ENCODE measurements at places on chromosomes 4 and X.

DNA sequence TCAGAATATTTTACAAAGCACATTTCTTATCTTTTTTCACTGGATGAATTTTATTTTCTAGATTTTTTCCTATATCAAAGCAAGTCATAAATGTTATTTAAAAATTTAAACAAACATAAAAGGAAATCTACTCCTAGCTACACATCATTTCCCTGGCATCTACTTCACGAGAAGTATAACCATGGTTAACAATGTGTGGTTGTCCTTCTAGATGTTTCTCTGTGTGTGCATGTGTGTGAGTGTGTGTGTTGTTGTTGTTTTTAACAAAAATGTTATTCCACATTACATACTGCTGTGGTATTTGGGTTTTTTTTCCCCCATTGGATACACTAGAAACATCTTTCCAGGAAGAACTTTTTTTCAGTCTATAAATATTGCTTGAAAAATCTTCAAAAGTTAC is 103.1 kb downstream of the CHIC2 start:
- DNase-seq, result no peak

DNA sequence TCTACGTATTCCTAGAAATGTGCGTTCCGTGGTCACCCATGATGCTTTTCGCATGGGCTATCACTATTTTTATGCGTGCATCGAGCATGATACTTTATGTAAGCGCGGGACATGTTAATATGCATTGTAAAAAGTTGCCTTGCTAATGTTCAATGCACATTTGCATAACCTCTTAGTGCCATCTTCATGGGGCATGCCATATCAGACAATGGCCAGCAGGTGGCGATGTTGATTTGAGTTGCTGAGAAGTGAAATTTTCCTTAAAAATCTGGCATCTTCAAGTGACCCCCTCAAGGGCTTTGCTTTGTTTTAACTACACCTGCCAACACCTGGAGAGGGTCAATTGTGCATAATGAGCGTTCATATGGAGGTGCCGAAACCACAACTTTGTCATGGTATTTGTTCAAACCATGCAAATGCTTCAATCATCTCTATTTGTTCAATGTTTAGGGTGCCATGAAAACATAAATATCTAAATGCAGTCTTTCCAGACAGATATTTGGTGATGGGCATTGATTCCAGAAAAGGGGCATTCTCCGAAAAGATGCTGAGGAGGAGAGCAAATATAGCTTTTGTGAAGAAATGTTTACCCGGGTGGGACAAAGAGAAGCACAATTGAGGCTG is 833.9 kb upstream of the PRKX start:
- DNase-seq, result peak; percentile 49

GRCh38 chrX:66021765-66022631 is 17.9 kb downstream of the VSIG4 start:
- DNase-seq, result no peak

GRCh38 chr4:47415719-47416118 is 47.8 kb downstream of the COMMD8 start:
- DNase-seq, result no peak

DNA sequence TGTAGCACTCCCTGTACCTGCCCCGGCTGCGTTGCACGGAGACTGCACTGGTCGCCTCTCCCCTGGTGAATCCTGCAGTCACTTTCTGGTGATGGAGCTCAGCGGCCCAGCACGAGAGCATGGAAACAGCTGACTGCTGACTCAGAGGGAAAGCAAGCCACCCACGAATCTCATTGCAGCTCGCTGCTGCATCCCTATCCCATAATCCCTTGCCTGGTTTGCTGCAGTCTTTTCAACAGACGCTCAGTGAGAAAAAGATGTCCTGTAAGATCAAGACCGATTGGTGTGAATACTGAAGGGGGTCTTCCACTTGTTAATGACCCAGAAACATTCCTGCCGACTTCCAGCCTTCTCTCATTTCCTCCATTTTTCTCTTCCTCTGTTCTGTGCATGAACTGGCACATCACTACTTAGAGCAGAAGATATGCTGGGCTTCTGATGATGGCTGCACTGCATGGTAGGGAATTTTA is 52.9 kb downstream of the TRIM2 start:
- no peak for DNase-seq

GRCh38 chrX:4741024-4741423 is 1027.6 kb upstream of the PRKX start:
- no peak for DNase-seq

- no peak for DNase-seq
These were observed 16.4 kb downstream of the GPR143 start for GRCh38 chrX:9749146-9749692.

GRCh38 chr4:149801416-149801815 is 14.2 kb downstream of the IQCM start:
- DNase-seq, result no peak

DNA sequence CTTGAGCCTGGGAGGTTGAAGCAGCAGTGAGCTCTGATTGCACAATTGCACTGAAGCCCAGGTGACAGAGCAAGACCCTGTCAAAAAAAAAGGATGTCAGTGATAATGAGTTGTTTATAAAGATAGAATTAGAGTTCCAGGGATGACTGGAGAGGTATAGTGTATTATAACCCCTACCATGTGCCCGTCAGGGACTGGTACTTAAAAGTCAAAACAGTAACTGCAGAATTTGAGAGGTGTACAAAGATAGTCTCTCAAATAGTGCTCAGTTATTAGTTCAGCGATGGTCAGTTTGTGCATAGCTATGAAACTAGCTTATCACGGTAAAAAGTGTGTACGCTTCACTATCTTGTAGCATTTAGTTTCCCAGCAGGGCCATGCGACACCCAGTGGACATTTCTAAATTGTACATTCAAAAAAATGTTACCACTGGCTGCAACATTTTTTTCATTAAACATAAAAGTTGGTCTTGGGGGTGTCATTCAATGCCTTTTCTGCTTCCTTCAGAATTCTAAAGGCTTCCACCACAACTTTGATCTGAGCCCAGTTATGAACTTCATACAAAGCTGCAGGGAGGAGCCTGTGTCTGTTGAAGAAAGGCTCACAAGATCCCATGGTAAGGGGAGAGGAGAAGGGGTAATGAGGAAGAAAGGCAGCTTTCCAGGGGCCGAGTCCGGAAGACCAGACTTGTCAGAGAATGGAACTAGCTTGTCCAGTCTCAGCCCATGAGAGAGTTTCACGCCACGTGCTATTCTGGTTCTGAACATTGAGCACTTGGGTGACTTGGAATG is 9.2 kb upstream of the GYG2 start:
- peak; percentile 59 for DNase-seq

DNA sequence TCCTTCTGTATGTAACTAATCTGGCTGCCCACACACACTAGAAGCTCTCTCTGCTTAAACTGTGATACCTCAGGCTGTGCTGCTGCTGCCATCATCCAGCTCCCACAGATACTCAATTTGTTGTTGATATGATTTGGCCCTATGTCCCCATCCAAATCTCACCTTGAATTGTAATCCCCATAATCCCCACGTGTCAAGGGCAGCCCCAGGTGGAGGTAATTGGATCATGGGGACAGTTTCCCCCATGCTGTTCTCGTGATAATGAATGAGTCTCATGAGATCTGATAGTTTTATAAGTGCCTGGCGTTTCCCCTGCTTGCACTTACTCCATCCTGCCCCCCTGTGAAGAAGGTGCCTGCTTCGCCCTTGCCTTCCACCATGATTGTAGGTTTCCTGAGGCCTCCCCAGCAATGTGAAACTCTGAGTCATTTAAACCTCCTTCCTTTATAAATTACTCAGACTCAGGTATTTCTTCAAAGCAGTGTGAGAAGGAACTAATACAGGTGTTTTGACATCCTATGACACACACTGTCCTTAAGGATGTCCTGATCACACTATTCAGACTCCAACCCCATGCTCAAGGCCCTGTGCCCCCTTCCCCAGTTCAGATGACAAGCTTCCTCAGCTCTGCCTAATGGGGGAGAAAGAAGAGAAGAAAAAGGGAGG is 2.9 kb upstream of the ATOH1 start:
- no peak for DNase-seq

DNA sequence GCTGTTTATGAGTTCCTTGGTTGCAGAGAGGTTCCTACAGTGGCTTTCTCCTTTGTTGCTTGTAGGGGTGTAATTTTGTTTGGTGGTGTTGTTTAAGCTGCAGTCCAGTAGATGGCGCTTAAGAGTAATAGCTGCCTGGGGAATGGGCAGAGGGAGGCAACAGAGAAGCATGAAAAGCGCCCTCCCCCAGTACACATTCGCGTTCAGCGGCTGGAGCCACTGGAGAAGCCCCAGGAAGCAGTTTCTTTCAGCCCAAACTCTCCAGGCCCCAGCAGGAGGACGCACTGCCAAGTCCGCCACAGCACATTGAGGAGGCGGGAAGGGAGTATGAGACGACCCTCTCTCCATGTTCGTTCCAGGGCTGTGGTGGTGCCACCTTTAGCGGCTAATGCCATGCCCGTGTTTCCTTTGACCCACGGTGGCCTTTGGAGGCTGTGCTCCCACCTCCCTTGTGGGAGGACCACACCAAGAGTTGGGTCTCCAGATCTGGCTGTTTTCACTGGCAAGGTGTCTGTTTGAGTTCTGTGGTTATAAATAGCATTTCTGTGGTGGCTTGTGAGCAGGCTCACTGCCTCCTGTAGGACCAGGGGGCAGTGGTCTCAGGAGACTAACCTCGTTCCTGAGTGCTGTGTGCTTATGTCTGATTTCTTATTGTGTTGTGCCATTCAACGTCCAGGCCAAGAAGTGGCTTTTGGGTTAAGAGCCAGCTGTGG is 252.3 kb downstream of the ARHGAP10 start:
- DNase-seq, result peak; percentile 65

GRCh38 chr4:118787844-118788380 is 48.0 kb downstream of the SEC24D start:
- no peak for DNase-seq

DNA sequence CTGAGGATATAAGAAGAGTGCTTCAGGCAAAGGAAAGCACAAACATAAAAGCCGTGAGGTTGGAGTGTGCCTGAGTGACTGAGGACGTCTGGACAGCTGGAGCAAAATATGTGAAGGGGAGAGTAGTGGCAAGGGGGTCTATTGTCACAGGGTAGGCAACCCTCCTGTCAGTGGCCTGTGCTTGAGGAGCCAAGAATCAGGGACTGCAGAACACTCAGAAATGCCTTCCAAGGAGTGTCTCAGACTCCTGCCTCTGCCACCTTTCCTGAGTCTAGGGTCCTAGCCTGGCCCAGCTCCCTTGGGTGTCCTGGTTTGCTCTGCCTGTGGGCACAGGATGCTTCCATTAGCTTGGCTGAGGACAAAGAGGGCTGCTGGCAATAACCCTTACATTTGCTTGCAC is 152.5 kb upstream of the PJA1 start:
- DNase-seq, result no peak

DNA sequence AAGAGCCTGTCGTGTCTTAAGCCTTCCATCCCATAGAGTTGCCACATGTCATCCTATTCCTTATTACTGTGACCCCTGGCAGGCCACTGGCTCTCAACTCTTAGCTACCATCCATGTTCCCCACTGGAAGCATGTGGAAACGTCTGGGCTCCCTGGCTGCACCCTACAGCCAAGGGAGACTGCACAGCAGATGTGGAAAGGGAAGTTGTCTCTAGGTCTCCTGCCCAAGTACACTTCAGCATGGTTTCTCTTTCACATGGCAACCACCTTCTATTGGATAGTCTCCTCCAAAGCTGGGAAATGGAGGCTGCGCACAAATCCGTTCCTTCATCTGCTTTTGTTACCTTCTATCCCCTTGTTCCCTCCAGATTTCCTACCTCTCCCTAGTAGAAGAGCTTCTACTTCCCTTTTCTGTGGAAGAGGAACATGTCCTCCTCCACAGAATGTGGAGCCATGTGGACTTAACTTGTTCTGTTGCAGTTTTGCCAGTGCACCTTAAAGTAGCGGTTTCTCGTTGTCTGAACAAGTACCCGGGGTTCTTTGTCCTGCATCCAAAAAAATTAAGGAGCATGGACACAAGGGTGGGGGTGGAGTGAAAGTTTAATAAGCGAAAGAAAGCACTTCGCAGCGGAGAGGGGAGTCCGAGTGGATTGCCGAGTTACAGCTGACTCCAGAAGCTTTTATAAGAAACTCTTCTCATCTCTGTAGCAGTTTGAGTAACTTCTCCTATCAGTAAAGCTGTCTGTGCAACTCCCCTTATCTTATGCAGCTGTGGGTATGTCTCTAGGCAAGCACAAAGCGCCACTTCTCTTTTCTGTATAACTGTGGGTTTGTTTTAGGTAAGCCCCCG is 52.5 kb downstream of the HMGB2 start:
- DNase-seq, result no peak

DNA sequence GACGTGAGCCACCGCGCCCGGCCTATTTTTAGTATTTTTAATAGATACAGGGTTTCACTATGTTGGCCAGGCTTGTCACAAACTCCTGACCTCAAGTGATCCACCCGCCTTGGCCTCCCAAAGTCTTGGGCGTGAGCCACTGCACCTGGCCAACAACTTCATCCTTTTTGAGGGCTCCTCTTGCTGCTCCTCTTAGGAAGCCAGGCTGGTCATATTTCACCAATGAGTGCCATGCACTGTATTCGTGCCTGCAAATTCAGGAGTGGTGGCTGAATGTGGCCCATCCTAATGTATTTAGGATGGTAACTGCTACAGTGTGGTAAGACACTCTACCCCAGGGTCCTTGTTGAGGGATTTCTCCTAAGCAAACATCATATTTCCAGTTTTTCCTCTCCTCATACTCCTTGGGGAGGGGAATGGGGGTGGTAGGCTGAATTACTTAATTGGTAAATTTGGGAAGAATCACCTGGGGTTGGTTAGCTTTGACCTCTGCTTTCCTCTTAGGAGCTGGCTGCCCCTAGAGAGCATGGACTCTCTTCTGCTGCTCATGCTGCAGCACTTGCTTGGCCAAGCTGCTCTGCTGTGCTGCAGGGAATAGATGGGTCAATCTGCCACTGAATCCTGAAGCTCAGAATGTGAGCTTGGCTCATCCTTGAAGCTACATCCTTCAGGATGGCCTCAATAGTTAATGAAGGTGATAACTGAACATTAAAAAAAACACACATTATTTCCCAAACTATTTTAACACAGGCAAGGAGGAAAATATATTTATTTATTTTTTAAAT is 167.4 kb downstream of the HS3ST1 start:
- no peak for DNase-seq

- no peak for DNase-seq
These were observed 295.4 kb downstream of the PACRGL start for GRCh38 chr4:20995610-20996009.

GRCh38 chr4:123406872-123407271 is 10.3 kb downstream of the SPRY1 start:
- no peak for DNase-seq

DNA sequence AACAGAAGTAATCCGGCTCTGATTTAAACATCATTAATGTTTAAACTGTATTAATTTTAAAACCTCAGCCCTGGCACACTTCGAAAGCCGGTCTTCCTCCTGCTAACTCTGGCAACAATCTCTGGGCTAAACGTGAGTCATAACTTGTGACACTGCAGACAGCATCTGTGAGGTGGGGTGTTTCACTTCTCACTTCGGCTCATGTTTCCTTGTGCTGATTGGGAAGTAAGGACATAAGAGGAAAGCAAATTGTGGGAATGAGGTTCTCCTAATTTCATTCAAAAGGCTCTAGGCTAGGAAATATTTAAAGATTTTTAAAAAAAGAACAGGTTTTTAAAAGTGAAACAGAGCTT is 139.9 kb upstream of the USP9X start:
- no peak for DNase-seq

DNA sequence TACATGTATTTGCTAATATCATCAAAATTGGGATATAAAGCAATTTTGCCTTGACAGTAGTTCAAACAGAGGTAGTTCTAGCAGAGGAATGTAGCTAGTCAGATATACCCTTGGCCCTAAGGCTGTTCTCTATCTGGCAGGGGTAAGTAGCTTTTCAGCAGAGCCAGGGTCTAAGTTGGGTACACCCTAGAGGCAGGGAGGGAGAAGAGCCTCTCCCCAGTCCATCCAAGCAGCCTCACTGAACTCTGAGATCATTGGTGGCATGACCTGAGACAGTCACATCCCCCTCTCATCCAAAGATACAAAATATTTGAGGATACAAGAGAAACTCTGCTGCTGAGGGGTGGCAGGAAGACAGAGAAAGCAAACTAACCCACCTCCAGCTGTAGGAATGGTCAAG is 343.7 kb downstream of the DHX15 start:
- DNase-seq, result no peak
